AG04449 (cell line): ENCODE measurements at places on chromosomes 6 and 20.

- DNase-seq, result no peak
These were observed 29.7 kb downstream of the SAYSD1 start for GRCh38 chr6:39085129-39085797.

DNA sequence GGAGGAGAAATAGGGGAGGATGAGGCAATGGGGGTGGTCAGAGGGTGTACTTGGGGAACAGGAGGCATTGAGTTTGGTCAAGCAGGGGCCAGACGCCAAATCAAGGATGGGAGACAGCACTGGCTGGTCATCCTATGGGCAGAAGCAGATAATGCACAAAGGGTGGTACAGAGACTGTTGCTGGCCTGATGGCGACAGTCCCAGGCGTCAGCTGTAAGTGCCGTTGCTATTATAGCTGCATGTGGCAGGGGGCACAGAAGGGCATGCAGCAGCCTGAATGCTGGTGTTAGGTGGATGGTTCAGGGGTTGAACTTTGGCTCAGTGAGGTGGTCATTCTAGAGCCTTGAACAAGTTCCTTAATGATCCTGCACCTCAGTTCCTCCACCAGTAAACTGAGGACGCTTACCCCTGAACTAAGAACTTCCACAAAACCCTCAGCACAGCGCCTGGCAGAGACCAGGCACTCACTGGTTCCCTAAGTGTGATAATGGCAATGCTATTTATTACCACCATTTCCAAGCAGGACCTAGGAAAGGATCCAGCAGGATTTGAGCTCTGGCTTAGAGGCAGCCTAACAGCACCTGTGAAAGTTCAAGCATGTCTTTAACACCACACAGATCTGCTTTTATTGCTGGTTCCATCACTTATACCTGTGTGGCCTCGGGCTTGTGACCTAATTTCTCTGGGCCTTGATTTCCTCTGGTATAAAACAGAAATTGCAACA, 162.7 kb downstream of the INSM1 start:
- DNase-seq, result no peak

GRCh38 chr6:28776269-28777146, 147.3 kb downstream of the TRIM27 start:
- DNase-seq, result no peak

DNA sequence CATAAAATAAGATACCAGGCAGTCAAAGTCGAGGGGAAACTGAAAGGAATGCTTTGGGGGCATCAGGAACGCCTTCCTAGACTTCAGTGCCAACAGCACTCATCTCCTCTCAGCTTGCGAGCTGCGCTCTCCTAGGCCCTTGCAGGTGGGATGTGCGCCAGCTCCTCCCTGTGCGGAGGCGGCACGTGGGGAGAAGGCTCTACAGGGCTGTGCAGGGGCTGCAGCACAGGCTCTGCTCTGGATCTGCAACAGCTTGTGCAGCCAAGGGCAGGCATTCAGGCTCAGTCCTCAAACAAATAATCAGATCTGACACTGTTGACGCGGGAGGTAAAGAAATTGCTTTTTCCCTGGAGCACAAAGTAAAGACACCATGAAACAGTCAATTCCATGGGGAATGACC, 144.8 kb downstream of the TTLL2 start:
- no peak for DNase-seq

GRCh38 chr6:6650839-6651238, 62.3 kb downstream of the LY86 start:
- DNase-seq, result no peak

GRCh38 chr6:134363323-134364039, 45.6 kb upstream of the SGK1 start:
- DNase-seq, result no peak

DNA sequence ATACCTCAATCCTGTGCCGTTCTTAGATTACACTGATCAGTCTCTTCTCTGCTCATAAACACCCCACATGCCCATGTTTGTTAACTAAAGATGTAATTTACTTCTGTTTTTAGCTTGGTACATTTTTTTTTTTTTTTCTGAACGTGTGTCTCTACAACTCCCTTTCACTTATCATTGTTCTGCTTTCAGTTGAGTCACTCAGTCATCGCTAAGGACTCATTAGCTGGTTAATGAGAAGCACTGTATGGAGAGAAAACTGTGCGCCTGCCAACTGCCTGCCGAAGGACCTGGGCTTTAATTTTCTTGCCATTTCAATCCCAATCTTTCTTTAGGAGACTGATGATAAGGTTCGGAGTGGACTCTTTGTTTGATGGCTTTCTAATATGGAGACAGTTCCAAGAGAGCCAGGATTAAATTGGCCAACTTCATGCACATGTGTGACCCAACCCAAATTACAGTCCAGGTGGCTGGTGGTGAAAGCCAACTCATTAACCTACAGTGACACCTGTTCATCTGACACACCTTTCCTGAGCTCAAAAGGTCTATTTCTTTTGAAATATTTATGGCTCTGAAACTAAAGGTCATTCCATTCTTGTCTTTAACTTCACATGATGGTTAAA, 334.1 kb downstream of the BCKDHB start:
- DNase-seq, result no peak

GRCh38 chr6:69974193-69974592, 107.8 kb downstream of the COL19A1 start:
- DNase-seq, result no peak

DNA sequence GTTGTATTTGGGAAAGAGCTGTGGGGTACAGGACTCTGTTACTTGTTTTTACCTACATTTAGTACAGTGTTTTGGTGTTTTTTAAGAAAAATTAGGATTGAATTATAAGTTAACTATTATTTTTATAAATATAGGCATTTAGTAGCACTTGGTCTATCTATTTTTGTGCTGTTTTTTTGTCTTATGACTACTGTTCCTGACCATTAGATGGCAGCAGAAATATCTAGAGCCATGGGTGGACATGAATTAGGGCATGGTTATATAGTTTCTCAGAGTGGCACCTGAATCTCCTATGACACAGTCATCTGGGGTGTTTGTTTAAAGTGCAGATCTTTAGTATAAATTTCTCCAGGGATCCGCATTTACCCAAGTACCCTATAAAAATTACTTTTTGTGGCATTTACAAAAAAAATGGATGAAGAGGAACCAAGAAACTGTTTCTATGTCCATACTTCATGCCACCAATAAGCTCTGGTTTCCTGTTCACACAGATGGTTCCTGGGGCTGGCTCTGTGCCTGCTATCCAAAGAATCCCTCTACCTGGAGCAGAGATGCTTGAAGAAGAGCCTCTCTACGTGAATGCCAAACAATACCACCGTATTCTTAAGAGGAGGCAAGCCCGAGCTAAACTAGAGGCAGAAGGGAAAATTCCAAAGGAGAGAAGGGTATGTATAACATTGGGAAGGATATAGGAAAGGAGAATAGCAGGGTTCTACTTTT, 19.8 kb downstream of the NFYA start:
- DNase-seq, result no peak

- no peak for DNase-seq
These were observed 263.5 kb downstream of the THBS2 start for GRCh38 chr6:168990019-168990751.

DNA sequence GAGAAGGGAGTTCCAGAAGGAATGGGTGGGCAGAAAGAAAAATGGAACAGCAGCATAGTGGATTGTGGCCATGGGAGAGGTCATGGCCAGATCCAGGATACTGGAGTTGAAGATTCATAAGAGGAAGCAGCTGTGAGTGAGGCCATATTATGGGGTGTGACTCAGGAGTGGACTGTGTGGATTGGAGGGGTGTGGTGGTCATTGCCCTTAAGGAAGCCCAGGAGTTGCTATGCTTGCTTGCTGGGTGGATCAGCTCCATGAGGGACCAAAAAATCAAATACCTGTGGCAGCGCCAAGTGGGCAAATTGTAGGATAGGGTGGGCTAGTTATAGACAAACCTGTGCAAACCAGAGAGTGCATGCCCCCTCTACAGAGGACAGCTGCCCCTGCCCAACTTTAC, 18.3 kb downstream of the LRRC1 start:
- DNase-seq, result no peak

- DNase-seq, result no peak
These were observed 162.0 kb downstream of the CDC5L start for GRCh38 chr6:44549516-44549915.

DNA sequence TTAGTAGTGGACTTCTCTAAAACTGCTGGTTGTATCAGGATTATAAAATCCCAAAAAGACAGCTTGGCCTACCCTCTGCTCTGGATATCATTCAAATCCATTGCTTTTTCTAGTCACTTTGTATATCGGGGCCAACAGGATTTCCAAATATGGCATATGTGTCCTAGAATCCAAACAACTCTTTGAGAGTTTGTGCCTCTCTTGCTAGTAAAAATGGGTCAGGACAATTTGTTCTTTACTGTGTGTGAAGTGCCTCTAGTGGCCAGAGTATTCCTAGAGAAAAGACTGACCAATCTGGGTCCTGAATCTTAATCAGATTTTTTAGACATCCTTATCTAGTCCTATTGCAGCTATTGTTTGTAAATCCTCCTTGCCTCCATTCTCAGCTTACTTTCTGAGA, 33.5 kb upstream of the MANEA start:
- no peak for DNase-seq

DNA sequence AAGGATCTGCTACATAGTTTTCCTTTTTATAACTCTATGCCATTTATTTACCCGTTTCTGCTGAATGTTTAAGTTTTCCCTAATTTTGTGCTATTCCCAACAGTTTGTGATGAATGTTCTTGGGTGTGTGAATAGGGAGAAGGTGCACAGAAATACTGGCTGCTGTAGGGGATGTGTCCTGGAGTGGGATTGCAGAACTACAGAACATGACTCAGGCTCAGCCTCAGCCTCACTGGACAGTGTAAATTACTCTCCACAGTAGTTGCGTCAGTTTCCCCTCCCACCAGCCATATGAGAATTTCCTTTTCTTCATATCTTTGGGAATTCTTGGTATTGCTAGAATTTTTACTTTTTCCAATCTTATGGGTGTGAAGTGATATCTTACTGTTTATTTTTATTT, 57.0 kb downstream of the SLX4IP start:
- DNase-seq, result no peak

GRCh38 chr20:49892260-49892659, 23.1 kb downstream of the SPATA2 start:
- no peak for DNase-seq

DNA sequence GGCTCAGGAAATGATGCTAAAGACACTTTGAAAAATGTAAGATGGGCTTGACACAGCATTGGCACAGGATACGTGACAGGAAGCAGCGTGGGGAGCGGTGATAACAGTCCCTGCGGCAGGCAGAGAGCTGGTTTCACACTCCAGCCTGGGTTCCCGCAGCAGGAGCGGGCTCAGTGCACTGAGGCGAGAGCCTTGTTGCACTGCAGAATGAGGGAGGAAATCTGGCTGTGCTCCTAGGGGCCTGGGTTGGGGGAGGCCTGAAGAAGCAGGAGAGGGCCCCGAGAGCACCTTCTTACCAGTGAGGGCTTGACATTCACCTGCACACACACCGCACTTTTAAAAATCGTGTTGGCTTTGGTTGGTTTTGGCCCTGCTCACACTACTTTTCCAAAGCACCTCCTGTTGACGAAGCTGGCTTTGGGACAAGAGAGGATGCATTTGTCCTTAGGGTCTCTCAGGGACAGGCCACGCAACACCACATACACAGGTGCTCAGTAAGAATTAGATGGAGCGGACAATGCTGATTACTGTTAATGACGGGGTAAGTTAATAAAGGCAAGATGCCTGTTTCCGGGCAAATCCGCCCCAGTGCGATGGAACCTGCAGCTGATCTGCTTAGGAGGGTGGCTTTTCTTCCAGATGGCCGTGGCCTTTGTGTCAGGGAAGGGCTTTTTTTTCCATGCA, 49.4 kb upstream of the ARMC2 start:
- DNase-seq, result no peak

- no peak for DNase-seq
These were observed 33.0 kb downstream of the RNF146 start for GRCh38 chr6:127299522-127300240.

- no peak for DNase-seq
These were observed 891 bp downstream of the RIPPLY2 start for GRCh38 chr6:83854001-83854501.

DNA sequence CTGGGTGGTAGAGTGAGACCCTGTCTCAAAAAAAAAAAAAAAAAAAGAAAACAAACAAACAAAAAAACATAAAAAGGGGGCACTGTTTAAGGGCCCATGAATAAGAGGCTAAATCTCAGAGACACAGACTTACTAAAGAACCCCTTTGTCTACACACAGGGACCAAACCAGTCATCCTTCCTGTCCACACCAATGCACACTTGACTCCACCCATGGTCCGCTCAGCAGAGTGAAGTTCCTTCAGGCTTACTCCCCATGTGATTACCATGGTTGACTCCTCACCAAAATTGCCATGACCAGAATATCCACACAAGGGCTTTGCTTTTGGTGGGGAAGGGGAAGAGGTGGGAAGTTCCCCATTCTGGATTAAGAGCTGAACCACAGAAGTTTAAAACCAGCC, 19.4 kb upstream of the REPS1 start:
- DNase-seq, result no peak

DNA sequence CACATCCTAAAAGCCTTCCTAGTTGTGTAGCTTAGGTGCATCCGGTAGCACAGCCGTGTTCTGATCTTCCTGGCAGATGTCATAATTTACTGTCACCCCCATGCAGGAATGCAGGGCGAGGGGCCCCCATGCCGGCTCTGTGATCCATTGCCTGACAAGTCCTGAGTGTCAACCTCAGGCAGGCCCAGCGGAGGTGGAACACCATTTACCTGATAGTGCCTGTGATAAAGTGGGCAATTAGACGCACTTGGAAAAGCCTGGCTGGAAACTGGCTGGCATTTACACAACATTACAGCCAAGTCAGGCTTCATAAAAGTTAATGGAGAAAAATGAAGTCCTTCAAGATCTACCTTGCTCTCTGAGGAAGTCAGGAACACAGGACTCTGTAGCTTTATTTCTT, 521.4 kb upstream of the JAG1 start:
- no peak for DNase-seq

DNA sequence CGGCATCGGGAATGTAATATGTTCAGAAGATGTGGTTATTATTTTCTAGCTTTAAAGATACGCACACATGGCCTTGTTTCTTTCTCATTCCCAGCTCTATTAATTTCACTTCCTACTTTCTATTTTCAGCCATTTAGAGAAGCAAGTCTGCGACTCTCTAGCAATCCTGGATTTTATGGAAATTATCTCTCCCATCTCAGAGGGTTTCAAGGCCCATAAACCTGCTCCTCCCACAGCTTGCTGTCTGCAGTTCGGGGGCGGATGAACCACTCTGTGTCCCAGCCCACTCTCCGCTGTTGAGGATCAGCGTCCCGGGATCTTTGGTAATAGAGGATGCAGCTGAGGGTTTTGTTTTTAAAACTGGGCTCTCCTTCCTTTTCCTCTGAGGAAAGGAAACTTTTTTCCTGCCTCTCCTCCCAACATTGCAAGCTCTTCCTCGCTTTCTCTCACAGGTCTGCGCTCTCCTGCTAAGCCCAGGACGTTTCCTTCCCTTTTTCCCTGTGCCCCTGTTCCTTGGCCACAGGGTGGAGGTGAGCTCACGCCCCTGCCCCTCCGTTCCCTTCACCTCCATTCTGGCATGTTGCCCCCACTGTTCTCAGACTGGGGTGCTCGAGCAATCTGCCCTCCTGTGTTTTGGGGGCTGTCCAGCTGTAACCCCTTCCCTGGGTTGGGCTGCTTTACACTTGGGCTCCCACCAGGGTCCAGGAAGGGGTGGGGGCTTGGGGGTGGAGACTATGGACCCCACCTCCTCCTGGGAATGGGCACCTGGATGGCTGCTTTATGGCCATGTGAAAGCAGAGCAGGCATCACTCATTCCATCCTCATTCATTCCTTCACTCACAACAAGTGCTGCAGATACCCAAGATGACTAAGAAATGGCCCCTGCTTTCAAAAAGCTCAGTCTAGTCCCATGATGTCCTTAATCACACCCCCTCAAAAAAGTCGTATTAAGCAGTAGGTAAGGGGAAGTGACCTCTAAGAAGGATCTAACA, 54.9 kb downstream of the ZBTB9 start:
- DNase-seq, result no peak
